ENCODE measurements at places on chromosomes 16 and 17.
A peak's percentile ranks its signal among the peaks of the same experiment; 100 is the strongest.

GRCh38 chr17:8856869-8857575, 10.5 kb downstream of the PIK3R6 start:
- DNase-seq: no peak

- no peak for DNase-seq
These were observed 19.3 kb downstream of the MMD start for GRCh38 chr17:55402374-55402773.

DNA sequence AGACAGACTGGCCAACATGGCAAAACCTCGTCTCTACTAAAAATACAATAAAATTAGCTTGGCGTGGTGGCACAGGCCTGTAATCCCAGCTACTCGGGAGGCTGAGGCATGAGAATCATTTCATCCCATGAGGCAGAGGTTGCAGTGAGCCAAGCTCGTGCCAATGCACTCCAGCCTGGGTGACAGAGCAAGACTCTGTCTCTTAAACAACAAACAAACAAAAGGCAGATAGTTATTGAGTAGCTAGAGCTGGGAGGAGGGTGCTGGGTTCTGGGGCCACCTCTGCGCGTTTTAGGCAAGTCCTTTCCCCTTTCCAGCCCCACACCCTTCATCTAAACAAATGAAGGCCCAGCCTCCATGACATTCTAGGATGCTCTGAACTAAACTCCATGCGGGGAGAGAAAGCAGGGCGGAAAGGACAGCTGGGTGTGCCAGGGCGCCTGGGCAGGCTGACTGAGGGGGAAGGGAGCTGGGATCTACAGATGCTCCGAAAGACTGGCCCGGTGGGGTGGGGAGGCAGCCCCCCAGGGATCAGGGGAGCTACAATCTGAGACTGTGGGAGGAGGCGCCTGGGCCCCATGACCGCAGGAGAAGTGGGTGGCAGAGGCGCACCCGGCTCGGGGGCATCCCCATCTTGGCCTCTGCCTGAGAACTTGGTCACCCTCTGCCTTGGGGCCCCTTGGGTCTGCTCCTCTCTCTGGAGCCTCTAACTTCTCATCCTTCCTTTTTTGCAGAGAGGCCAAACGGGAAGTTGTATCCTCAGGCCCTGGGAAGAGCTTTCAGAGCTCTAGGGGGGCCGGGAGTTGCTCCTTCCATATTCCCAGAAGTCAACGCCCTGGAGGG, 910 bp downstream of the ITGAL start:
- DNase-seq: no peak

DNA sequence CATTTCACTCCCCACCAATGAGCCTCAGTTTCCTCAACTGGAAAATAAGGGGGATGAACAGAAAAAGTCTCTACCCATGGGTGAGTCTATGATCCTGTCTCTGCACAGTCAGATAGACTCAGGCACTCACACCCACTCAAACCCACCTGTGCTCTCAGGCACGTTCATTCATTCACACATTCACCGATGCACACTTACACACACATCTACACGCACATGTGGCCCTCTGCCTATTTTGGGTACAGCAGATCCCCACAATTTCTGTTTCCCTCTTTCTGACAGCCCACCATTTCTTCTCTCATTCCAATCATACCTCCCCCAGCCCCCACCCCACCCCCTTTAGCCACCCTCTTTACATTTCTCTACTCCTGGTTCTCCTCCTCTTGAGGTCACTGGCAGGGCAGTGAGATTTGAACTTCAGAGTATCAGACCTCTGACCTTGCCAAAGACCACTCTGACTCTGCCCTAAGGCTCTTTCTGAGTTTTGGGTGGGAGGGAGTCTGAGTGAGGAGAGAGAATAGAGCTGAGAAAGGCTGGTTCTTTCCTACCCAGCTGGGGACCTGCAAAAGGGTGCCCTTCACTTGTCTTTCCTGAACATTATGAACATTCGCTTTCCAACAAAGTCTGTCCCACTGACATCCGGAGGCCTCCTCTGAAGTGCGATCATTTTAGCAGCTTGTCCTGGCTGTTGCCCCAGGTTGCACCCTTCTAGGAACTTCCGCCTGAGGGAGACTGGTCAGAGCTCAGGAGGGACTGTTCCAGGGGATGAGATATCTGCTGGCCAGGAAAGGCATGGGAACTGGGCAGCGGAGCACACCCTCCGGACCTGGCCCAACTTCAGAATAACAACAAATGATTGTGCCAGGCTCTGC, 10.1 kb upstream of the COL1A1 start:
- peak; percentile 66 for DNase-seq
